ENCODE measurements at places on chromosomes 5 and 9. TPM values are rescaled to one million over a fixed set of nuclear protein-coding genes. Genes with fewer than 3 reads are reported as not detected.

The FOXD4L5 gene
- total RNA-seq = 0.14 TPM

The SPATA24 gene
- total RNA-seq = 3.0 TPM

The IL5 gene
- total RNA-seq = not detected

The ZDHHC11B gene
- total RNA-seq = 6.4 TPM

The LCN12 gene
- 7.6 TPM for total RNA-seq

DNA sequence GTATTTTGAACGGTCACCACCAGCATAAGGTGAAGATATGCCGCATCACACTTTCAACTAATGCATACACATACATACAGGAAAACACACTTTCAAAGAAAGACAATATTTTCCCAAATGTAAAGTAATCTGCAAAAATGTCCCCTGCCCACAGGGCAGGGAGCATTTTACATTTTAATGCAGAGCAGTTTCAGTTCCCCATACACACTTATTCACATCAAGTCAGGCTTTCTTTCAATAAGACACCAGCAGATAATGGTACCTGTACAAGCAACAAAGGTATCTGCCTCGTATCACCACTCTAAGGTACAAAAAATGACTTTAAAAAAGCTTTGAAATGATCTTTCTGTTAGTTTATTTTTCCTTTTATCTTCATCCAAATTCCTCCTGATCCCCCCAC is 247.1 kb upstream of the CCNG1 start:
- DNase-seq = no peak

DNA sequence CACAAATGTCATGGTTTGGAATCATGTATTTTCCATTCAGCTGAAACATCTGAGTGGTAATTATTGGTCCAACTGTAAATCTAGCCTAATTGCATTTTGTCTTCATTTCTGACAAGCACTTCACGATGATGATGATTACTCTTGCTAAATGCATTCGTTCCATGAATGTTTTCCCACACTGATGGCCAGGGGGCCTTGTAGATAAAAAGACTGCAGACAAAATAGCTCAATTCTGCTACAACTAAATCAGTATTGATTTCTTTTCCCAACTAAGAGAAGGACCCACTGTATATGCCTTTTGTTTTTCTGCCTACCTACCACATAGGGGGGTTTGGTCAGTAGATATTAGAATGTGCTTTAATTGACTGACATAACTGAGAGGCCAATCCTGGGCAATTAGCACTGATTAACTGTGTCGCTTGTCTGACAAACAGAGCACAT is 1351.3 kb upstream of the NUDT12 start:
- no peak for DNase-seq

DNA sequence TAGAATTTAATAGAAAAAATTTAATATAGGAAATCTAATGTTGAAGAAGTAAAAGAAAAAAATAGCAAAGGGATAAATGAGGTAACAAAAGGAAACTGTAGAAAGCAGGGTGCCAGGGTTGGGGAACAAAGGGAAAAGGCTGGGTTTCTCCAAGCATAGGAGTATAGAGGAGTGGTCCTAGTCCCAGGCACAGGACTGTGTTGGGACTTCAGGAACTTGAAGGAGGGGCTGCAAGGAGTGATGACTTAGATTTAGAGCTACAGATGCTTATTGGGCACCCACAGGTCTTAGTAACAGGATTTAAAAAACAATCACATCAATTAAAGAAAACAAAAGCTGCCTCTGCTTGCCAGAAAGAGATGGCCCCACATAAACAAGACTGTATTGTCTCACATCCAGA is 396.5 kb upstream of the TNC start:
- no peak for DNase-seq

DNA sequence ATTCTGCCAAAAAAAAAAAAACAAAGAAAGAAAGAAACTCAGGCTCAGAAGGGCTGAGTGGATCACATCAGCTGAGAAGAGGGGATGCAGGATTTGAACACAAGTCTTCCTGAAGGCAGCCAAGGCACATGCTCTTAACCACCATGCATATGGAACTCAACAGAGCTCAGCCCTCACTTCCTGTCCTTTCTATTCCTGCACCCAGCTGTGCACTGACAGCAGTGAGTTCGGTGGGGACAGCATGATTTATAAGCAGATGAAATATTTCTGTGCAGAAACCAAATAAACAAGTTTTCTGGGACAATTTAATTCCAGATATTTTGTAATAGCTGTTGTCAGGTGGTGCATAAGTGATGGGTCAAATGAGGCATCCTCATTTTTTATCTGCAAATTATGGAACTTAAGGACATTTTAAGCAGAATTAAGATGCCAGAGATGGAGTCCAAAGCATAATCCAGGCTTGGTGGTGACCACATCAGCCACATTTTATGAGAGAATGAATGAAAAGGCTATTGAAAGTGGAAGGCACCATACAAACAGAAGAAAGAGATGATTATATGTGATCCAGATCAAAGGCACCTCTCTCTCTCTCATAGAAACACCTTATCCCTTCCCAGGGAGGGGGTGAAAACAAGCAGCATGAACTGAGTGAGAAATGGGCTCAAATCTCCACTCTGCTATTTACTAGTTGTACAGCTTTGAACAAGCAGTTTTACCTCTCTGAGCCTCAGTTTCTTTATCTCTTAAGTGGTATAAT is 303.6 kb upstream of the MSX2 start:
- no peak for DNase-seq

Data from mucosa of descending colon (tissue), 3 donors.